Uterus (tissue), 4 donors: ENCODE measurements at places on chromosomes 16 and 17. TPM values are rescaled to one million over a fixed set of nuclear protein-coding genes. Genes with fewer than 3 reads are reported as not detected.

DNA sequence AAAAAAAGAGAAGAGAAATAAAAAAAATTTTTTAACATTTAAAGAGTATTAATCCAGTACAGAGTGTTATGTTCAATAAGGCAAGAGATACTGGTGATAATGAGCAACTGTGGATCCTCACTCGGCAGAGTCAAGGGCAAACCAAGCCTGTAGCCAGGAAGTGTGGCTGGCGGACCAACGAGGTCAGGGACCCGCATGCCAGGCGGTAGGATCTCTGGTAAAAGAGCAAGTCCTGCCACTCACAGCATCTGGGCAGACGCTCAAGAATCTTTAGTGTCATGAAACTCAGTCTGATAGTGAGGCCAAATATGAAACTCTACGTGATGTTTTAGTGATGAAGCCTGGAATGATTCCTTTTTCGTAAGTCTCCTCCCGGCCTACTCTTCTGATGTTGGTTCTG, 8.3 kb upstream of the GEMIN4 start:
- DNase-seq, result no peak

- no peak for DNase-seq
Observed at GRCh38 chr16:50335196-50335958, 33.4 kb downstream of the BRD7 start.

The RAC3 gene
- total RNA-seq, result 8.4 TPM

The HOXB8 gene
- 9.5 TPM for total RNA-seq

GRCh38 chr16:70744366-70744765, 56.6 kb downstream of the VAC14 start:
- DNase-seq, result no peak

- DNase-seq, result no peak
Observed at GRCh38 chr17:48270899-48271298, 159.1 kb downstream of the SKAP1 start.

GRCh38 chr16:29198231-29198630, 208.3 kb downstream of the NPIPB11 start:
- peak; percentile 3 for DNase-seq

The MEOX1 gene
- 13.3 TPM for total RNA-seq

DNA sequence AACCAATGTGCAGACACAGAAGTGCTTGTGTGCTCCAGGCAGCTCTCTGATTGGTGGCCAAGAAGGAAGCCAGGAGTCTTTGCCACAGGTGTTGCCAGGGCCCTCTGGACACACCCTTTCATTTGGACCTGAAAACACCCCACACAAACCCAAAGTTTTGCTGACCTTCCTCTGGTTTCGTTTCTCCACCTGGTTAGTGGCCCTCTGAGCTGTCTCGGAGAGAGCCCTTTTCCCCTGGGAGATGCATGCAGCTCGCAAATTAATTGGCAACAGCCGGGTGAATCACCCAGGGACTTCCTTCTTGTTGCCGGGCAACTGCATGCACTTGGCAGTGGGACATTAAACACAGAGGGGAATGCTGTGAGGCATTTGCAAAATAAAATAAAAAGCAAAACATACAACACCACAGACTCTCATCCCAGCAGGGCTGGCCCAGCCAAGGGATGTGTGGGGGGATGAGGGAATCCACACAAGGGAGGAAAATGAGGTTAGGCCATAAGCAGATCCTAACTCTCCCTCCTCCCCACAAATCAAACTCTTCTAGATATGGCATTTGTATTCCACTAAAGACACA, 286.6 kb downstream of the SOX9 start:
- peak; percentile 67 for DNase-seq

- DNase-seq, result no peak
Observed at GRCh38 chr17:80845069-80845862, 146.4 kb upstream of the CHMP6 start.

DNA sequence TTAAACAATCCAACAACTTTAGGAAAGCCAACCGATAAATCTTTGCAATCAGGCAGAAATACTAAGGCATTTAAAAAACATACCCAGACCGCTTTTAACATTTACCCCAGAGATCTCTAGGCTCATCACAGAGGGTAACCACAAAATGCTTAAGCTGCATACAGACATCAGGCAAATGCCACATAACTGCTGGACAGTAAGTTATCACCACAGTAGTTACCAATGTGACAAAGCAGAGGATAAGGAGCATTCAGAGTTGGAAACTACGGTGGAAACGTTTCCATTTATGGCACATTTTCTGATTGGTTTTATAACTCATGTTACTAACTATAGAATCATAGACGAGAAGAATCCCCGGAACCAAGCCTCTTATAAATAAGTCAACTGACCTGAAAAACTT, 77.5 kb downstream of the KANSL1 start:
- DNase-seq, result no peak

The EVI2B gene
- total RNA-seq, result 0.76 TPM

- no peak for DNase-seq
Observed at GRCh38 chr16:50411034-50411433, 42.2 kb upstream of the BRD7 start.

The SLC5A10 gene
- not detected for total RNA-seq

DNA sequence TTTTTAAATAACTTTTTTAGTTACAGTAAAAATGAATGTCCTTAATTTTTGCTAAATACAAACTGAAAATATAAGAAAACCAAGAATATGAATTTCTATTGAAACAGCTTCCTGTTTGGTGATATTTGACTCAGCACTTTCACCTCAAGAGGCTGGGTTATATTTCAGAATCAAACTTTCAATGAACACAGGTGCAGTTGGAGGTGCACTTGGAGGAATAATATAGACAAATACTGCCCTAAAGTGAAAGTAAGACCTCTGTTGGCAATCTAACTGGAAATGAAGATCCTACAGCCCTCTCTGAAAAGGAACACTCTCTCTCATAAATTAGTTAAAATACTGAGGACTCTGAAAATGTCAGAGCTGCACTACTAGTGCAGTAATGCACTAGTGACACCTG, 106.2 kb downstream of the BRIP1 start:
- DNase-seq, result no peak

The TLCD3B gene
- 0.62 TPM for total RNA-seq

DNA sequence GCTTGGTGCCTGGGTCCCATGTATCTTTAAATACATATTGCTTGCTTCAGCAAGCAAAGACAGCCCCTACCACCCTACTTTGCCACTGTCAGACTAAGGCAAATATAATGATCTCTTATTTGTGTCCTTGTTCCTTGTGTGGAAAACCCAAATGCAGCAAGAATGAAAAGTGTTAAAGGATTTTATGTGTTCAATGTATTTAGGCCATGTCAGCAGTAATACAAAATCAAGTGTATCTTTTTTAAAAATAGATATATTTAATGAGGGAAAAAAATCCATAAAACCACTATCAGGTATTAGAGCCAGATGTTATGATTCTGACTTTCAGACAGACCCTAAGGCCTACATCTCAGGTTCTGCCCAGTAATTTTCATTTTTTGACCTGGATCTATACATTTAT, 374.5 kb downstream of the SEC14L1 start:
- no peak for DNase-seq

DNA sequence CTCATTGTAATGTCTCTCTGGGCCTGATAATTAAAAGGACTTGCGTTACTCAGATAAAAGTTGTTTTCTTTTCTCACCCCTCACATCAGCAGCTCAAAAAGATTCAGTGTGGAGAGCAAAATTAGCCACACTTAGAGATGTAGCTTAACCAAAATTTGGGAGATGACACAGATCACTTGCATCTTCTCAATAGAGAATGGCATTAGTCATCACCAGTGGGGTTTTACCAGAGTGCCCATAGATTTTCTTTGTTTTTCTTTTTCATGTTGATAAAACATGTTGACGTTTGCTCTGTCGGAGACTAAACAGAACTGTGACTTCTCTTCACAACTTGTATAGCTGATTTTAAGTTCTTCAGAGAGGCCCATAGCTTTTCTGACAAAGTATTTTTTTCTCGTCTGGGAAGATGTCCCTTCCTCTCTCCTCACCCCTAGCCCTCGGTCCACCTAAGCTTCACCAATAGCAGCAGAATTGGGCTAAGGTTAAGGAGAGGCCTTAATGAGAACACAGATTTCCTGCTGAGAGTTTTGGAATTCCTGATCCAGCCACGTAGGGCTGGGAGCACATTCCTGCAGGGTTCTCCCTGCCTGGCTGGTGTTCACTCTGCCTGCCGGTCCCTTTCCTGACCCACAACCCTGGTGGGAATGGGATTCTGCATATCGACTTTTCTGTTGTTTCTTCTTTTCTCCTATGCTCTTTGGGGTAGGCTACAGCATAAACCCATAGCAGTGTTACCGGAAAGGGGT, 92.6 kb downstream of the CACNG3 start:
- DNase-seq, result no peak

GRCh38 chr16:10885246-10885645, 8.2 kb downstream of the CIITA start:
- DNase-seq, result no peak

The SCRN2 gene
- total RNA-seq, result 12.4 TPM

The CCL23 gene
- 42.1 TPM for total RNA-seq

The OTOP2 gene
- not detected for total RNA-seq

- no peak for DNase-seq
Observed at GRCh38 chr17:67095803-67096202, 51.4 kb downstream of the CACNG1 start.

GRCh38 chr16:70421473-70422311, 17.2 kb downstream of the ST3GAL2 start:
- DNase-seq, result no peak

The HAS3 gene
- total RNA-seq, result under 0.01 TPM

The CDT1 gene
- total RNA-seq, result not detected

GRCh38 chr16:68289202-68289601, 21.5 kb downstream of the SLC7A6OS start:
- DNase-seq, result no peak

GRCh38 chr17:31051506-31051905, 43.3 kb upstream of the NF1 start:
- DNase-seq, result no peak

GRCh38 chr16:19114359-19115147, 789 bp downstream of the ITPRIPL2 start:
- DNase-seq, result peak; percentile 76

The RNF222 gene
- total RNA-seq, result not detected

DNA sequence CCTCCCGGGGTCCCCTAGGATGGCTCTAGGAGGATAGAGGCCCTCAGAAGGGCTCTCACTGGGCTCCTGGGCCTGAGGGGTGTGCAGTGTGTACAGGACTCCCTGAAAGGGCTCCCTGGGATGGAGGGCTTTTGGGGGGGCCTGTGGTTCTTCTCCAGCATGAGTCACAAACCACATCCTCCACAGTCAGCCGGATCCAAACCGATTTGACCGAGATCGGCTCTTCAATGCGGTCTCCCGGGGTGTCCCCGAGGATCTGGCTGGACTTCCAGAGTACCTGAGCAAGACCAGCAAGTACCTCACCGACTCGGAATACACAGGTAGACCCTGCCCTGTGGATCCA, 4.5 kb downstream of the TRPV2 start:
- no peak for DNase-seq

DNA sequence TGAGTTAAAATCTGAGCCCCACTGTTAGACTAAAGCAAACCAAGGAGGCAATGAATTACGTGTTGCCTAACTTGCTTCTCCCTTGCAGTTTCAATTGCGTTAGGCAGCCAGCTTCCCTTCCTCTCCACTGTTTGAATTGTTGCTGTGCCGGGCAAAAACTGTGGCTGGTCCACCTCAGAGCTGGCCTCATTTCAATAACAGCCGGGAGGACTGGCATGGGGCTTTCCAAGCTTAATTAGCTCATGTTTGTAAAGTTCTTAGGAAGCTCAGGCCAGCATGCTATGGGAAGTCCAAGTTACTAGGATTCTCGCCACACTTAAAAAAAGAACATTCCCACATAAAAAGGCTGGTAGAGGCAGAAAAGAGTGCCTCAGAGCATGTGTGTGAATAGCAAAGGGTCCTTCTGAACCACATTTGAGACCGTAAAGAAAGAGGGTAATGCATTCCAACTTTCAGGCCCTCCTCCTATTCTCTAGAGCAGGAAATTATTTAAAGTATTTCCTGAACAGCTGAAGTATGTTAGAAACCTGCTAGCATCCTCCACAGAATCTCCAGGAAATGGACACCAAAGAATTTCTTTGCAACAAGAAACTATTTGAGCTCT, 79.0 kb upstream of the SMURF2 start:
- DNase-seq, result no peak

DNA sequence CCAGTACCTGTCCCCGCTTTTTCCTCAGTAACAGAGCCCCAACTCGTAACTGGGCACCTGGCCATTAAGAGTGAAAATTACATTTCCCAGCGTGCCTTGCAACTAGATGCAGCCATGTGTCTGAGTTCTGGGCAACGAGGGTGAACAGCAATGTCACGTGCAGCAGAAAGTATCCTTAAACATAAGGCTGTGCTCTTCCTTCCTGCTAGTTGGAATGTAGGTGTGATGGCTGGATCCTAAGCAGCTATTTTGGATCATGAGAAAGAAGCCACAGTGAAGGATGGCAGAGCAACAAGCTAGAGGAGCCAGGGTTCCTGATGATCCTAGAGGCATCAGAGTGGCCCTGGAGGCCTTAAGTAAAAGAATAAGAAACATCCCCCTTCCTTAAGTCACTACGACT, 36.0 kb downstream of the ACTG1 start:
- DNase-seq, result no peak

DNA sequence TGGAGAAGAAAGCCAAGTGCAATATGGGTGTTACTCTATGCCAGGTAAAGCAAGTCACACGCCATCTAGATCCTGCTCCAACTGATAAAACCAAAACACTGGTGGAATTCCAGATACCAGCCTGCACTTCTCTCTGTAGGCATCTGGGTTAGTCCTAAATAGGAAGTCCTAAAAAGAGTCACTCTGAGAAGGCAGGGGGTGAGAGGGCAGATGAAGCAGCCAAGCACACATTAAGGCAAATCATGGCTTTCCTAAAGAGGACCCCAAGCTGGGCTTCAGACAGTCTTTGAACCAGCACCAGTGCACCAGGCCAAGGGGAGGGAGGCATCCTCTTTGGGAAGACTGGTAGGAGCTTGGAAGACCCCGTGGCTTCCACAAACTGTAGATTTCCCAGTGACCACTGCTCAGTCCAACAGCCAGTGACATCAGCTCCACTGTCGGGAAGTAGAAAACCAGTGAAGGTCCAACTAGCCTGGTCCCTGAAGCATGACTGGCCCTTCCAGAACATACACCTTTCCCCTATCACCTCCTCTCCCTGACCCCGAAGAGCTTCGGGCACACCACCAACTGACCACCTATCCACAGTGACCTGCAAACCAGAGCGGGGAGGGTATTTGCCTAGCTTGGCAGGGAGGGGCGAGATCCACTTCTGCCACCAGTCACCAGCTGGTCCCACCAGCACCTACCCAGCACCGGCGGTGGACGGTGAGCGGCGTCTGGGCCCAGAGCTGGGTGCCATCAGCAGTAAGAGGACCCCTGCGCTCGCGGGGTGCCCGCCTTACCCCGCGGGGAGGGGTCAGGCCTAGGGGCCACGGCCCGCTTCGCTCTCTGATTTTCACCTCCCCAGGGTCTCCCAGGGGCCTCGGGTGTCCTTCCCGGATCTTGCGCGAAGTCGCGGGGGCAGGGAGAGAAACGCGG, 1.0 kb downstream of the LITAF start:
- DNase-seq, result peak; percentile 35

- DNase-seq, result no peak
Observed at GRCh38 chr17:47678196-47678595, 15.8 kb upstream of the TBKBP1 start.

GRCh38 chr17:27741971-27742575, 58.3 kb downstream of the NOS2 start:
- DNase-seq, result no peak
